ENCODE measurements at places on chromosomes 3 and 15.
A peak's percentile ranks its signal among the peaks of the same experiment; 100 is the strongest.

DNA sequence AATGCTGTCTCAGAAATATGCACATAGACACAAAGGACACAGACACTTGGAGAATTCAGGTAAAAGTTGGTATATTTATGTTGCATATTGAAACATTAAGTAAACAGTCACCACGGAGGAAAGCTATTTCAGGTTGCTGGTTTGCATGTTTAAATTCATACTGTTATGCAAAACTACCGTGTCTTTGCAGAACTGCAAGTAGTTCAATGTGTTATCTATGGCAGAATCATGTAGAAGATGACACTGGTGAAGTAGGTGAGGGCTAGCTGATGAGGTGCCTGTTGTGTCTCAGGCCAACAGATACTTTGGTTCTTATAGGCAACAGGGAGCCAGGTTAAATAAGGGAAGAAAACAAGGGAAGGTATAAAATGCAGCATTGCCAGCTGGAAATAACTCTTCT, 511.3 kb downstream of the DIPK2A start:
- DNase-seq, result no peak

DNA sequence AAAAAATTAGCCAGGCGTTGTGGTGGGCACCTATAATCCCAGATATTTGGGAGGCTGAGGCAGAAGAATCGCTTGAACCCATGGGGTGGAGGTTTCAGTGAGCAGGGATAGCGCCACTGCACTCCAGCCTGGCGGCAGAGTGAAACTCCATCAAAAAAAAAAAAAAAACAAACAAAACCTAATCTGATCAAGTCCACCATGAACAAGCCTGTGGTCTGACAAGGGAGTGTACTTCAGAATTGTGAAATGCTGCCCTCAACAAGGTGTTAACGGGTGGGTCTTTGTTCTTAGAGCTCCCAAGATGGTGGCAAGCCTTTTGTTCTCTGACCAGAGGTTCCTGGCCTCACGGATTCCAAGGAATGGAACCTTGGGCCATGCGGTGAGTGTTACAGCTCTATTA, 24.2 kb upstream of the SLC30A4 start:
- DNase-seq, result no peak

GRCh38 chr3:165852711-165853110, 15.5 kb upstream of the BCHE start:
- peak; percentile 29 for DNase-seq

GRCh38 chr3:112136959-112137693, 4.1 kb upstream of the GCSAM start:
- DNase-seq, result peak; percentile 97

DNA sequence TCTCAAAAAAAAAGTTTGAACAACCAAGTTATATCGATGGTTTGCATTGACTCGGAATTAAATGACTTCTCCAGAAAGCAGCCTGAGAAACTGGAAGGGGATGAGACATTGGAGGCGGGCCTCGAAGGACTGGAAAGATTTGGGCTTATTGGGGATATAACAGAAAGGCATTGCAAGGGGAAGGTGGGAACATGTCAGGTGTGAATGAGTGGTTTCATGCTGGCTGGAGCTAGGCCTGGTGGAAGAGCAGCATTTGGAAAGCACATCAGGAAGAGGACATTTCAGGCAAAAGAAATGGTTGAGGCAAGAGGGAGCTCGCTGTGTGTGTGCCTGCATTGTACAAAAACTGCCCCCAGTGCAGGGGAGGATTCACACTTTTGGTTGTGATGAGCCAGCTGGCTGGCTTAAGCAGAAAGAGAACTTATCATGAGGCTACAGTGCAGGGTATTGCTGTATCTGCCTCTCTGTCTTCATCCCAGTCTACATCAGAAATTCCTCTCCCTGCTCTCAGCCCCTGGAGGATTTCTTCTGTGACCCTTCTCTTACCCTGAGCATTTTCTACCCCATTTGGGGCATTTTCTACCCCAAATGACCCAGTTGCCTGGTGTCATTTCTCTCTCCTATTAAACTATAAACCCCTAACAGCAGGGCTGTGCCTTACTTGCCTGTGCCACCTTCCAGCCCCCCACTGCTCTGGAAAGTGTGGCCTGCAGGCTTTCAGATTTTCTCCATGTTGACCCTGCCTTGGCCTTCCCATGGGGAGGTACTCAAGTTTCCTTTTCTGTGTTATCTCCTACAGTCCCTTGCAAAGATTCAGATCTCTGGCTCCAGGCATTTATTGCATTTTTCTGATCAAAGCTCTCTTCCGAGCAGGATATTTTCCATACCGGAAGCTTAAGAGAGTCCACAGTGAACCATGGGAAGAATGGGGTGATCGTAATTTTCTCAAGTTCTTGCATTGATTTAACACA, 64.4 kb upstream of the FLNB start:
- DNase-seq, result no peak

All from foreskin melanocyte (primary cell).